ENCODE measurements at places on chromosomes 7 and 10.
A peak's percentile ranks its signal among the peaks of the same experiment; 100 is the strongest.

DNA sequence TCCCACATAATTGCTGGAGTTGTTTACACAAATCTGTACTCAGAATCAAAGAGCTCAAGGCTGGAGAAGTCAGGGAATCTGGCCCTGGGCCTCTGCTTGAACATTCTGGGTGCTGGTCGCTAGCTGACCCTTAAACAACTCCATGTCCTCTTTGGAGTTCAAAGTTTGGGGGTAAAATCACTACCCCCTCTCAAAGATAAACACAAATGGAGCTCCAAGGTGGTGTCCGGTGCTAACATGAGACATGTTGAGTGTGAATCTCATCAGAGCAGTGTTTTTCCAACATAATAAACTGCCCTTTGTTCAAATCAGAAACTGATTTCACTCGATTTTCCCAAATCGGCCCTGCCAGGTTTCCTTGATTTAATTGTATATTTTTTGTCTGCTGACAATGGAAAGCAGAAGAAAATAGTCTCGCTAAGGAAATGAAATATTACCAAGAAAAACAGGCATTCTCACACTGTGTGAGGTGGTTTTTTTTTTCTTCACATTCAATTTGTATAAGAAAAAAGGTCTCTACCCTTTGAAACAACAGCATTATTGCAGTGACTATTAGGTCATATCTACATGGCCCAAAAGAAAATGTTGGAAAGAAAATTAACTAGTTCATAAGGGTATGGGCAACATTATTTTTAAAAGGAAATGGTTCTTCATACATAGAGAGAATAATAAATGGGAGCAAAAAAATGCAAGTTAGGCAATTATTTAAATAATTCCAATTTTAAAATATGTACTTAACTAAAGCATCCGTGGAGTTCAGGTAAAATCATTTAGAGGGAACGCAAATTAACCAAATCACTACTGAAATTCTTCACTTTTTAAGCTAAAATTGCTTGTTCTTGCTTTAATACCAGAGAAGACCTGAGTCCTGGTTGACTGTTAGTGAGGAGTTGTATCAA is 56.1 kb upstream of the CAPZA2 start:
- no peak for DNase-seq

GRCh38 chr7:43735802-43736603 is 6.7 kb upstream of the COA1 start:
- no peak for DNase-seq

- no peak for DNase-seq
Measured at GRCh38 chr10:4653160-4653559, 172.8 kb upstream of the AKR1E2 start.

- DNase-seq, result no peak
Measured at GRCh38 chr7:29825775-29826529, 19.6 kb downstream of the WIPF3 start.

DNA sequence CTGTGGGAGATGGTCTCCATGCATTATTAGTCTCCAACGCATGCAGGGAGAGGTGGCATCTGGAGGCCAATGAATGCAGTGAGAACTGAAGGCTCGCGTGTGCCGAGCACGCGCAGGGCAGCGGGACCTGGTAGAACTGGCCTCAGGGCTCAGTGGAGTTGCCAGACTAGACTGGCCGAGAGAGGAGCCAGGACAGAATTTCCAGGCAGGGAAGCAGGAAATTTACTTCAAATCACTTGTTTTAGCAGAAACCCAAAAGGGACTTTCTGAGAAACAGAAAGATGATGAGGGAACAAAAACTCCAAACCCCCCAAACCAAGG is 311.0 kb upstream of the IMMP2L start:
- no peak for DNase-seq

GRCh38 chr10:15775513-15775912 is 55.8 kb upstream of the ITGA8 start:
- no peak for DNase-seq

DNA sequence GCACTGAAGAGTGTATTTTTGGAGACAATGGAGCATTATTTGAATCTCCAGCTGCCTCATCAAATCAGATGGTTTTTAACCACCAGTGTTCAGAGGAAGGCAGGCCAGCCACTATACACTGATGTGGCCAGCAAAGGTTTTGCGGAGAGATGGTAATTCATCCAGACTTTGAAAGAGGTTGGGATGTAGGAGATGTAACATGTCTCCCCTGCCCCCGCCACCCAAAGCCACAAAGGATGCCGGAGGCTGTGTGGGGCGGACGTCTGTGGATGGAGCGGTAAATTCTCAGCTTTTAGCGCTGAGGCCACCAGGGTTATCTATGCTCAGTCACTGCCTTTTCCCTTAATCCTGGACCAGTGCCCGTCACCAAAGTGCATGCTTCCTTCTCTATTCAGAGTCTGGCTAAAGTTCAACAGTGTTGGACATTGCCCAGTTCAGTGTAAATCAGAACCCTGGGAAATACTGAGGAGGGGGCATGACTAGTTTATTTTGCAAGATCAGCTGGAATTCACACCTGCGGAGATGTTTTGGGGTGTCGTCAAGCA is 3.7 kb upstream of the TRIP6 start:
- DNase-seq, result no peak

DNA sequence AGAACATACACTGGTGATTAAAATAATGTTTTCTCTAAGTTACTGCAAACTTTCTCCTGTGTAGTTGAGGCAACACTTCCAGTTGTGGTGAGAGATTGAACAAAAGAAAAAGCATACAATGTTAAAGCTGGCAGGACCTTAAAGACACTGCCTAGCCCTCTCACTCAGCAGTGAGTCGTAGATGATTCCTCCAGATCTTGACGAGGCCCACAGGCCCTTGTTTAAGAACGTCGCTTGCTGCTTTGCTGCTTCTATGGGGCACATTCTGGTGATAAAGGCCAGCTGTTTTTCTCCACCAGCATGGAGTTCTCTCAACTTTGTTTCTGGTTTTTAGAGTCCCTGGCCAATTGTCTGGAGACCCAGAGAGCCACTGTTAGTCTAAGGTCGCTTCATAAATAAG is 2.8 kb upstream of the DENND11 start:
- DNase-seq, result no peak

DNA sequence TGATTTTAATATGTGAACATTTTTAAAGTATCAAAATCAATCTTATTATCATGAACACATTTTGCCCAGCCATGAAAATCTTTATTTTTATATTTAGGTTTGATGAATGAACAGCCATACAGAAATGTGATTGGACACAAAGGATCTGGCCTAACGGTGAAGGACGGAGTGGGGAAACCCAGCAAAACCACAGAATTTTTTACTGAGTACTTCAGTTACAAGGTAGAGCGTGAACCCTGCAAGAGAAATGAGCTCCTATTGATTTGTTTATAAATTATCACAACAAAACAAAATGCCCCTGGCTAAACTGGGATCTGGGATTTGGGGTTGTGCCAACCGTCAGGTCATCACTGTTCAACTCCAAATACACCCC is 118.8 kb downstream of the JAZF1 start:
- DNase-seq, result no peak

DNA sequence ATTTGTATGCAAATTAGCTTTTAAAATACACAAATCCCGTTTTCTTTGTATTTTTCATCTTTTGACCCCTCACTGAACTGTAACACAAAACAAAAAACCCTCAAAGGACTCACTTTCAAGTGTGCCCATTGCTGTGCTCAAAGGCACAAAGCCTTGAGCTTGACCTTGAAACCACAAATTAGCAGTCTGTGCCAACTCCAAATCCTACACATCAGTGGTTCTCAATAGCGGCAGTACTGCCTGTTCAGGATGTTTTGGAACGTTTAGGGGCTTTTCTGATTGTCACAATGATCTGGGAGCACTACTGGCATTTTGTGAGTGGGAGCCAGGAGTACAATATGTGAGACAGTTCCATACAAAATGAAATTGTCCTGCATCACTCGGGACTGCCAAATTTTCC is 55.5 kb downstream of the KDM7A start:
- DNase-seq, result no peak

DNA sequence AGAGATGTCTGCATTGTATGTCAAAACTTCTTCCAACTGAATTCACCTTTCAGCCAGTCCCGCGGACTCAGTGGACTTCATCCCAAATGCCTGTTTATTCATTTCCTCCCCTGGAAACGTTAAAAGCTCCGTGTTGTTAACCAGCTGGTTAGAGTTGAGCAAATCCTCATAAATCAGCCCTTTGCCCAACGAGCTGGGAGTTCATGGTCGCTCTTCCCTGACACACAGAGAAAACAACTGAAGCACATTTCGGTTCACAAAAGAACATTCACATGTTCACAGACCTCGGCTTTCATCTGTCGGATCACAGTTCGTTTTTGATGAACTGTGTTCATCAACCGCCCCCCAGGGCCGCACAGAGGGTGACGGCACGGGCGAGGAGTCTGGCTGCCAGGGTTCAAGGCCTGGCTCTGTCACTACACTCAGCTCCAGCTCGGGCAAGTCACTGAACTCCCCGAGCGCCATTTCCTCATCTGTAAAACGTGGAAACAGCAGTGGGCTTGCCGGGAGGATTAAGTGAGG is 62.6 kb downstream of the GLI3 start:
- DNase-seq, result no peak

- no peak for DNase-seq
Measured at GRCh38 chr10:124867304-124867703, 65.7 kb downstream of the ABRAXAS2 start.

DNA sequence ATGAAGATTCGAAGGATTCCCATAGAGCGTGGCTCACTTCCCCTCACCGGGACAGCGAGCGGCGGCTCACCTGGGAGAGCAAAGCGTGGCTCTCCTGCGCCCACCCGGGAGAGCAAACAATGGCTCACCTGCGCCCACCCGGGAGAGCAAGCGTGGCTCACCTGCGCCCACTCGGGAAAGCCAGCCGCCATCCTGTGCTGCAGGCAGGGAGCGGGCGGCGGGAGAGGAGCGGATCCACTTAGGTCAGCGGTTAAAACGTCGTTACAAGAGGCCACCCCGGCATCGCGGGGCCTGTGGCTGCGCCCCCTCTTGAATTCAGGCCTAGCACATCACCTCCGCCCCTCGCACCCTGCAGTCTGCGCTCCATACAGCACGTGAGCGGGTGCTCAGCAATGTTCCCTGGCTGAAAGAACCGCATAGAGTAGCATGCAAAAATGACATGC is 461 bp upstream of the FIGNL1 start:
- DNase-seq, result no peak

DNA sequence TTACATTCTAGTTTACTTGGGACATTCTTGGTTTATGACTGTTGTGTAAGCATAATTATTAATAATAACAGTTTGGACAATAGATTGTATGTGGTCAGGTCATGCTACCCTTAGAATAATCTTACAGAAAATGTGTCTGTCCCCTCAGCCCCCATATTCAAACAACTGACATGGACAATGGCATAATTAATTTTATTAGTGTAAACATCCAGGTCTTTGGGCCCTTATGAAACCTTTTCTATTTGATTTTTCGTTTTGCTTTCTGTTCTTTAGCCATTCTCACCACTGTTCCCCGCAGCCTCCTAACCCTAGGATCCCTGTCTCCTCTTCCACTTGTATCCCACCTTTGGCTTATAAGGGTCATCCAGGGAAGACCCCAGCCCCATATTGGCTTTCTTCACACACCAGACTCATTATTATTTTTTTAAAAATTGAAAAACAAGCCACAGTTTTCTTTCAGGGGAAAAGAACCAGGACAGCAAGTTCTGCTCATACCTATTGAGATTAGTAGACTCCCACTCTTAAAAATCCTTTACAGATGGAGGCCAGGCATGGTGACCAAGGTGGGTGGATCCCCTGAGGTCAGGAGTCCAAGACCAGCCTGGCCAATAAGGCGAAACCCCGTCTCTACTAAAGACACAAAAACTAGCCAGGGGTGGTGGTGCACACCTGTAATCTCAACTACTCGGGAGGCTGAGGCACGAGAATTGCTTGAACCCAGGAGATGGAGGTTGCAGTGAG is 11.5 kb downstream of the VIM start:
- no peak for DNase-seq

DNA sequence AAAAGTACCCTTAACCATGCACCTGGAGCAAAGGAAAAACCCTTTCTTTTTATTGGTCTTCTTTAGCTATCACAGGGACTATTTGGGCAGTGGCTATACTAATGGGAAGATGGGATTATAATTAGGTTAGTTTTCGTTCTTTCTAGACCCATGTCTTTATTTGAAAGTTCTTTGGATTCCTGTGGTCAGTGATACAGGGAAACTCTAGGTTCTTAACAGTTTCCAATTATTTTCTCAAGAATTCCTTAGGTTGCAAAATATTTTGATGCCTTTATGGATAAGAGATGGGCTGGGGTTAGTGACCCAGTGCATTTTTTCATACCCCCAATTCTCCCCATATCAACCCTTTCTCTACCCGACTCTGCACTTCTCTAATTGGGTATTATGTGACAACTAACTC is 49.0 kb downstream of the ADD3 start:
- DNase-seq, result no peak

- no peak for DNase-seq
Measured at GRCh38 chr10:116151076-116151475, 121.9 kb downstream of the GFRA1 start.

GRCh38 chr7:37535841-37536240 is 87.2 kb upstream of the ELMO1 start:
- no peak for DNase-seq

DNA sequence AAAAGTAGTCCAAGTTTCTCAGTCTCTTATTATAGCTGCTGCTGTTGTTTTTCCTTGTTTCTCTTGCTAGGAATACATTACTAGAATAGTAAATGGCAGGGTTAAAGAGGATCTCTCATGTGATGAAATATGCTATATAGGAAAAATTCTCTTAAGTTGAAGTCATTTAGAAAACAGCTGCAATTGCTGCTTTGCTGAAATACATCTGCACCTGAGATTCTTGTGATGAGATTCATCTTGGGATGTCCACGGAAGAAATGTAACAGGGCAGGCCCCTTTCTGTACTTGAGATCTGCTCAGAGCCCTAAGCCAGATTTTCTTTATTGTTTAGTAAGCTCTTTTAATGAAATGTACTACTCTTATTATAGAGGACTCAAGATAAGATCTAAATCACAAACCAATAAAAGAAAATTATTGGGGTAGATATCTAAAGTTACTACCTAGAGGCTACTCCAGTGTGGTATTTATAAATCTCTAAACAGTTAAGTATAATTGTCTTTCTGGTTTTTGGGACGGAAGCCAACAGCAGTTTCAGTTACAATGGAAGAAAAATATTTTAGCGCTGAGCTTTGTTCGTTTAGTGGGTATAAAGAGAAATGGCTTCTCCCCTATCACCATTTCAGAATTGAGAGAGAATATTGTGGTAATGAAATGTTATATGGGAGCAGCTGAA is 701.5 kb downstream of the KCNMA1 start:
- DNase-seq, result no peak

- DNase-seq, result peak; percentile 26
Measured at GRCh38 chr7:107463139-107464078, 6.4 kb upstream of the GPR22 start.

GRCh38 chr10:130804281-130804680 is 507.2 kb downstream of the TCERG1L start:
- DNase-seq, result no peak

GRCh38 chr7:24417526-24418120 is 133.6 kb downstream of the NPY start:
- DNase-seq, result no peak
